ENCODE measurements at places on chromosomes 3 and 15.

DNA sequence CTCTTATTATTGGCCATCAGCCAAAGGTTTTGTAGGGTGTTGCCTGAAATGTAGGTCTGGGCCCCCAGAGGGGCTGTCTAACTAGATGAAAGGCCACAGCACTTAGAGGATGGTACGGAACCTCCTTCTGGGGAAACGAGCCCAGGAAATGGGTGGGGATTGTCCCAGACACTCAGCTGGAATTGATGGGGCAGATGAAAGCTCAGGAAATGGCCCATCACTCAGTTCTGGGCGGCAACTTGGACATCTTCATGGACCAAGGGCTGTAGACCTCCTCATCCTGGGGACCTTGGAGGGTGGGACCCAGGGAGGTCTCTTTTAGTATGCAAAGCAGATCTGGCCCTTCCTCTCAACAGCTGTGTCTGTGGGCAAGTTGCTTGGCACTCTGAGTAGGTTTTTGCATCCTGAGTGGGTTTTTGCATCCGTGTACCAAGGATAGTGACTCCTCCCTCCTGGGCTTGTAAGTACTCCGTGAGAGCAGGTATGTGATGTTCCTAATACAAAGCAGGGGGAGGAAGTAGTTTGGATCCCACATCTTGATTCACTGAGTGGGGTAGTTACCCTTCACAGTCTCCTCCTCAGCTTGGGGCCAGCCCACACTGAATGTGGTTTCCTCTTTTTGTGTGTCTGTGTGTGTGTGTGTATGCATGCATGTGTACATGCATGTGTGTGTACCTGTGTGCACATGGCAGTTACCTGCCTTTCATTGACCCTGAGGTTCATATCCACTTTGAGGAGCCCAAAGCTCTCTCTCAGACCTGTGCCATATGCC lies 292.0 kb downstream of the RPLP1 start:
- no peak for DNase-seq

GRCh38 chr3:53708001-53708621 lies 138.1 kb downstream of the CHDH start:
- DNase-seq = no peak

DNA sequence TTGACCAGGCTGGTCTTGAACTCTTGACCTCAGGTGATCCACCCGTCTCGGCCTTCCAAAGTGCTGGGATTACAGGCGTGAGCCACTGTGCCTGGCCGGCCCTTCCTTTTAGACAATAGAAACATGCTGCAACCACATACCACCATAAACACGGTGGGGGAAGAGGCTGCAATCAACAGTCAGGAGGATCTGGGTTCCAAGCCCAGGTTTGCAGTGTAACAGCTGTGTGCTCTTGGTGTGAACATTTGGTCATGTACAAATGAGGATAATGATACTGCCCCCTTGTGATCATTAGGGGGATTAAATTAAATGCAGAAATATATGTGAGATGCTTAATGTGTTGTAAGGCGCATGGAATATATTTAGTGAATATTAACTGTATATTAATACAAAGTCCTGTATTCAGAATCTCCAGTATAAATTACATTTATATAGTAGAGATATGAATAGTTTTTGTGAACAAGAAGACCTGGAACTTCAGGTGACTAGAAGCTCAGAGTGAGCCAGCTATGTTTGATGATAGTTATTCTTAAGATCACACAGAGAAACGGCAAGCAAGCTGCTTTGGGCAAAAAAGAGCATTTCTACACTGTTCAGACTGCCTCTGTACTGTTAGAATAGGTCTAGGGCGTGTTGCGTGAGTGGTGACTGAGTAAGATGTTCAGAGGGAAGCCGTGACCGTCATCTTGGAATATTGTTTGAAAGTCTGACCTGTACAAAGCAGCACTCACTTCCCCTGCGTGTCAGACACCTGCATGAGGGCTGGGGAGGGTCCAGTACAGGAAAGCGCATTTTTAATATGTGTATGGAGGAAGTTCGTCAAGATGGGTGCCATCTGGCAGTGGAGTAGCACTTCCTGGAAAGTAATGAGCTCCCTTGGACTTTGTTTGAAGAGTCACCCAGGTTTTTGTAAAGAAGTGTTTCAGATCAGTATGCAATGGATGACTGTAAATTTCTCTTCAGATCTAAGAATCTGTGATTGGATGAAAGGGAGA lies 125.8 kb downstream of the PGPEP1L start:
- no peak for DNase-seq

GRCh38 chr3:172476347-172476746 lies 28.1 kb upstream of the GHSR start:
- DNase-seq = no peak

- DNase-seq = no peak
These were observed 63.1 kb downstream of the EPHA6 start for GRCh38 chr3:96877510-96877909.

- DNase-seq = no peak
These were observed 2.7 kb upstream of the ISL2 start for GRCh38 chr15:76333720-76334437.

DNA sequence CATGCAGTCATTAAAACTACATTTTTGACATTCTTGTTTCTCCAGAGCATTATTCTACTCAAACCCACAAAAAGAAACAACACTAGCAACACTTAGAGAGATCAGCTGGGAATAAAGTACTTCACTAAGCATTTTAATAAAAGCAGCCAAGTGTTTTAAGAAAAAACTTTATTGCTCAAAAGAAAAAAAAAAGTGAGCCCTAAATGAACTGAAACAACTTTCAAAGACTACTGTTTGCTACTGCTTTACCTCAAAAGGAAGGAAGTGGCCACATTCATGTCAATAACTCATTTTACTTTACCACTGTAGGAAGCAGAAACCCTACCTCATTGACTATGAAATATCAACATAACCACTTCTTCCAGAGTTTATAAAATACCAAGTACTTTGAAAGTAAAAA lies 91.3 kb downstream of the UACA start:
- peak; percentile 10 for DNase-seq

DNA sequence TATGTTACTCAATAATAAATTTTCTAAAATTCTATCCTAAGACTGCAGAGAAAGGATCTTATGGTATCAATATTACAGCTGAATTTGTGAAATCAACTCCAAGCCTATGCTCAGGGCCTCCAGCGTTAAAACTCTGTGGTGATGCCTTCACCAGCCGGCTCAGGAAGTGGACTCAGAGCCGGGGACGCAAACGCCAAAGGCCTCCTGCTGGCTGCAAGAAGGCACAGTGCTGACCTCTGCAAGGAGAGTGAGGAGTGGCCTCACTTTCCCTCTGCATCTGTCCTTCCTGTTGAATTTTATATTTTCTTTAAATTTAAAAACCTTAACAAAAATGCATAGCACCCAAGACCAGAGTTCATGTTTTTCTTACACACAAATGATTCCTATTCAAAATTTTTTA lies 48.5 kb downstream of the HERC2 start:
- peak; percentile 3 for DNase-seq

DNA sequence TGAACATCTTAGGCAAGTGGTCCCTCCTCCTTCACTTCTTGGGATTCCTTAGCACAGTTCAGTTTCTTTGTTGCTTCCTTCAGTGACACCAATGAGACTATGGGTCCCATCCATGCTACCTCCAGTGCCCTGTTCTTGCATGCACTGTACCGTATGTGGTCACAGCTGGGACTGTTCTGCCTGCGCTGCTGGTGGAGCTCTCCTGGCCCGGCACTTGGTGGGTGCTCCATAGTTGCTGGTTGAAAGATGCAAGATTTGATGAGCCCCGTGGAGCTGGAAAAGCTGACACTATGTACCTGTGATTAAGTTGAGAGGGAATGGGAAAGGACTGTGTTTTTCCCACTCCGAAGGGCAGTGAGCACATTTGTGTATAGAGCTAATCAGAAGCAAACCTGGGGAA lies 397.8 kb downstream of the LRTM1 start:
- DNase-seq = no peak

- DNase-seq = peak; percentile 98
These were observed 11.5 kb upstream of the LMCD1 start for GRCh38 chr3:8490079-8490552.

- DNase-seq = no peak
These were observed at the start of gene GHSR for GRCh38 chr3:172447611-172448579. Gene GHSR (minus strand): TSS chr3:172448456. CDS start chr3:172448413, 43 bp downstream.

DNA sequence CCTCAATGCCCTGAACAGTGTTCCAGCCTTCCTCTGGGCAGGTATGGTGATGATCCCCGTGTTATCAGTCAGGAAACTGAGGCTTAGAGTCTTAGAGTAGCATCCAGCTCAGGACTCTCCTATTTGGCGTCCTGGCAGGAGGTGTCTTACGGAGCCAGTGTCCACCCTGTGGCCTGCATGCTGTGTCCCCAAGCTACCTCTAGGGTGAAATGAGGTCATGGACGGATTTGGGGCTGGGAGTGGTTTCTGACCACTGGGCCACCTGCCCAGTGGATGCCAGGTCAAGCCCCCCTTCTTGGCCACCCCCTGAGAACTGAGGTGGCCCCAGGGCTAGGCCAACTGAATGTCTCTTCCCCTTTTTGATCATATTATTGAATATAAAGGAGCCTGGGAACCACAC lies 27.2 kb upstream of the SLC6A6 start:
- no peak for DNase-seq

DNA sequence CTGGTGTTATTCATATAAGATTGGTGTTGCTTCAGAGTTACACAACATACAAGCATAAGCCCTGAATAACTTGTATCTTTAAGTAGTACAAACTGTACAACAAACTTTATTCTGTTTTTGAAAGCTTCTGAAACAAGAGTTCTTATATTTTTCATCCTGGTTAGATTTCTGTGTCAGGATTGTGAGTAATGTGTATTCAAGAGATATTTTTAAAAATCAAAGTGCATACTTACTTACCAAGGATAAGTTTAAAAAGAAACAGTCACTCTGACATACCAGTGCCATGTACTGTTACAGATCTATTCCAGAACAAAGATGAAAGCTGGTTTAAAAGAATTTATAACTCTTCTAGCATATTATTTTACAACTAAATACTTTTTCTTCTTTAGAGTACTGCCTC lies 755.1 kb downstream of the ZPLD1 start:
- no peak for DNase-seq

DNA sequence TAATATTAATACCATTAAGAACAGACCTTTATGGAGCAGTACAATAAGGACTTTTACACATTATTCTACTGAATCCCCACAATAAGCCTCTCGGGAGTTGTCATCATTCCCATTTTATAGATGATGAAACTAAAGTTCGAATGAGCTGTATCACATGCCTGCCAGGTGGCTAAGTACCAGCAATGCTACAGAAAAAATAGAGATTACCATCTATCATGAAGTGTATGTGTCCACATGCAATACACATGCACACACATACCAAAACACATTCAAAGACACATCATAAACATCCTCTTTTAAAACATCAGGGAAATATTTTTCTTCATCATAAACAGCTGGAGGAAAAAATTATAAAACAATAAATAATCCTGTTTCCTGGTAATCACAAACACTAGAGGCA lies 136.6 kb downstream of the SUCLG2 start:
- DNase-seq = no peak

- no peak for DNase-seq
These were observed 22.8 kb upstream of the PPP4R2 start for GRCh38 chr3:72973786-72974185.

DNA sequence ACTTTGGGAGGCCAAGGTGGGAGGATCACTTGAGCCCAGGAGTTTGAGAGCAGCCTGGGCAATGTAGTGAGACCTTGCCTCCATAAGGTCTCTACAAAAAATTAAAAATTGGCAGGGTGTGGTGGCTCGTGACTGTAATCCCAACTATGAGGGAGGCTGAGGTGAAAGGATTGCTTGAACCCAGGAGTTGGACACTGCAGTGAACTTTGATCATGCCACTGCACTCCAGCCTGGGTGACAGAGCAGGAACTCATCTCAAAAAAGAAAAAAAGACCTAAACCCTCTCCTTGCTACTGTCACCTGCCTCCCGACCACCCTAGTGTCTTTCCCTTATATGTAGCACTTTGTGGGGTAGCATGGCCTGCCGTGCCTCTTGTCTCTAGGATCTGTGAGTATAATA lies 23.8 kb upstream of the AQP9 start:
- no peak for DNase-seq

GRCh38 chr3:127667119-127667681 lies 5.6 kb upstream of the ABTB1 start:
- no peak for DNase-seq

- DNase-seq = no peak
These were observed 8.6 kb upstream of the TP63 start for GRCh38 chr3:189622629-189623028.

DNA sequence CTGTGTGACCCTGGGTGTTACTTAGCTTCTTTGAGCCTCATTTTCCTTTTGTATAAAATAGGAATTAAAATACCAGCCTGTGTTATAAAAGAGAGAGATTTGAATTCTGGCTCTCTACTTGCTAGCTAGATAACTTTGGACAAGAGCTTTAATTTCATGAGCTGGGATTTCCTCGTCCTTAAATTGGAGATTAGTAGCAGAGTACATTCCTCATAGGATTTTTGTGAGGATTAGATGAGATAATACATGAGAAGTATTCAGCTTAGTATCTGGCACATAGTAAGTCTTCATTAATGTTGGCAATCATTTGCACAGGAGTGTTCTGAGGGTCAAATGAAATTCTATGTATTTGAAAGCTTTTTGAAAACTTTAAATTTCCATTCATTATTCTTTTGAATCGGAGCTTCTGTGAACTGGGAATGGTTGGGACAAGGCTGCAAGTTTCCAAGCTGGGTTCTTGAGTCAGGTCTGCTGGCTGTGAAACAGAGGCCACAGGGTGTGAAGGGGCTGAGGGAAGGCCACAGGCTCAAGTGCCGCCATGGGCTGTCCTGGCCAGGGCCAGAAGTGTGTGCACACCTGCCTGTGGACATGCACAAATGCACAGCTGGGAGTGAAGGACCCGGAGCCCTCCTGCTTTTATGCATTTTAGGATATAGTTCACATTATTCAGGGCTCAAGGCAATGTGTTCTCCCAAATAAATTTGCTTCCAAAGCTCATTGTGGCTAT lies 17.2 kb downstream of the ALPK3 start:
- no peak for DNase-seq

DNA sequence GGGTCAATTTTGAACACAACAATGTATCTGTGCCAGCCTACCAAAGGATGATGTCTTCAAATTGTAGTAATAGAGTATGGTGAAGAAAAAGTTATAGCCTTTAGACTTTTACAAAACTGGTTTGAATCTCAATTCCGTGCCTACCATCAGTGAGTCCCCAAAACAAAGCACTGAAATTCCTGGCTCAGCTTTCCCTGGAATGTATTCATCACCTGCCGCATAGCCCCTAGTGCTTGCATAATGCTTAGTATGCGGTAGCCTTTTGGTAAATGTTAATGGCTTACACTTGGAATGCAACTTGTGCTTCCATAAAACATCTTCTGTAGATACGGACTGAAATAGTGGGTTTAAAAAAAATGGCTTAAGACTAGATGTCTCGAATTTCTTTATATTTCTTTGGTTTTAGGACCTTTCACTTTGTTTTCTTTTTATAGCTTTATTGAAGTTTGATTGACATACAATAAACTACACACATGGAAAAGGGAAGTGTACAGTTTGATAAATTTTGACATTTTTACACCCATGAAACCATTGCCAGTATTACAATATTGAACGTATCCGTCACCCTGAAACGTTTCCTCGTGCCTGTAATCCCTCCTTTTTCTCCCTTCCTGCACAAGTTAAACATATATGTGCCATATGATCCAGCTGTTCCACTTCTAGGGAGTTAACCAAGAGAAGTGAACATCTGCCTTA lies 12.1 kb downstream of the SACM1L start:
- no peak for DNase-seq

All from GM04504 (cell line).